Caki2 (cell line): ENCODE measurements at places on chromosomes 13 and 19.

DNA sequence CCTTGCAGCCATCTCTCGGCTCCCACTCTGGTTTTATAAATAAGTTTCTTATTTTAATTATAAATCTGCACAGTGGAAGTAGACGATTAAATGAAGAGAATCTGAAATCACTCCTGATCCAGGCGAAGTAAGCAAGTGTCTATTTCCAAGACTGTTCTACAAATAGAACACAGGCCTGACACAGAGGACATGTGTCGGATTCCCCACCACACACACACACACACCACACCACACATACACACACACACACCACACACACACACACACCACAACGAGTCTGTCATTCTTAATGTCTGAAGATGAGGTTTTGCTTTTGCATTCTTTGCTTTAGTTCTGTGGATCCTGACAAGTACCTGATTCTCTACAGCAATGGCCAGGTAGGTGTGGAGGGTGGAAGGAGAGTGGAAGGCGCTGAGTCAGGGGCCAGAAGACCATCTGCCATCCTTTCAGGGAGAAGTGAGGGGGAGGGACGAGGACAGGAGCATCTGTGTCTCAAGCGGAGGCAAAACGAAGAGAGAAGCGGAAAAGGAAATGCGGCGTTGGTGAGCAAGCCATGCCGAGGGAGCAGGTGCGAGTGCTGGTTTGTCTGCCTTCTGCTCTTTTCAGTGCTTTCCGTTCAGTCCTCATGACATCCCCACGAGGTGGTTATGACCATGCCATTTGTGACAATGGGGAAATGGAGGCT is 110.2 kb downstream of the TEX26 start:
- no peak for DNase-seq

DNA sequence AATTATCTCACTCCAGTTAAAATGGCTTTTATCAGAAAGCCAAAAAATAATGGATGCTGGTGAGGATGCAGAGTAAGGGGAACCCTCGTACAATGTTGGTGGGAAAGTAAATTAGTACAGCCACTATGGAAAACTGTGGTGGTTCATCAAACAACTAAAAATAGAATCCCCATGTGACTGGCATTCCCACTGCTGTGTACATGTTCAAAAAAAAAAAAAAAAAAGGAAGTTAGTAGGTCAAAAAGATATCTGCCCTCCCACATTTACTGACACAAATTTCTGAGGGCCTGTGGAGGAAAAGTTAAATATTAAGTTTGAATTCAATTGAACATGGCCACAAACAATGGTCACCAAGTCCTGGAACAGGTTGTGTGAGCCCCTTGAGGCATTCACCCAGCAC is 9.8 kb upstream of the ZSCAN5A start:
- no peak for DNase-seq

DNA sequence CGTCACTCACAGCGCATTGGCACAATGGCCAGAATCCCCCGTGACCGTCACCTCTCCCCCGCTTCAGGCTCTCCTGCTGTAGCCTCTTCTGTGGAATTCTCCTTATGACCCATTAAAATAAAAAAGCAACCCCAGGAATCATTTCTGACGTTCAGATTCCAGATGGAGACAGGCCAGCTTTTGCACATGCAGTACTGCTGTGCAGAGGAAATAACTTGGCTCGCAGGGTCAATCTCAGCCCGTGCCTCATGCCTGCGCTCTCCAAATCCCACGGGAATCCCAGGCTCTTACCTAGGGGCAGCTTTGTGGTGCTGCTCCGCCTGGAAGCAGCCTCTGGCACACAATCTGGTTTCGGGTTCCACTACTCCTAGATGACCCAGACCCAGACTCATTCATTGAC is 32.7 kb upstream of the SOX1 start:
- DNase-seq = no peak

DNA sequence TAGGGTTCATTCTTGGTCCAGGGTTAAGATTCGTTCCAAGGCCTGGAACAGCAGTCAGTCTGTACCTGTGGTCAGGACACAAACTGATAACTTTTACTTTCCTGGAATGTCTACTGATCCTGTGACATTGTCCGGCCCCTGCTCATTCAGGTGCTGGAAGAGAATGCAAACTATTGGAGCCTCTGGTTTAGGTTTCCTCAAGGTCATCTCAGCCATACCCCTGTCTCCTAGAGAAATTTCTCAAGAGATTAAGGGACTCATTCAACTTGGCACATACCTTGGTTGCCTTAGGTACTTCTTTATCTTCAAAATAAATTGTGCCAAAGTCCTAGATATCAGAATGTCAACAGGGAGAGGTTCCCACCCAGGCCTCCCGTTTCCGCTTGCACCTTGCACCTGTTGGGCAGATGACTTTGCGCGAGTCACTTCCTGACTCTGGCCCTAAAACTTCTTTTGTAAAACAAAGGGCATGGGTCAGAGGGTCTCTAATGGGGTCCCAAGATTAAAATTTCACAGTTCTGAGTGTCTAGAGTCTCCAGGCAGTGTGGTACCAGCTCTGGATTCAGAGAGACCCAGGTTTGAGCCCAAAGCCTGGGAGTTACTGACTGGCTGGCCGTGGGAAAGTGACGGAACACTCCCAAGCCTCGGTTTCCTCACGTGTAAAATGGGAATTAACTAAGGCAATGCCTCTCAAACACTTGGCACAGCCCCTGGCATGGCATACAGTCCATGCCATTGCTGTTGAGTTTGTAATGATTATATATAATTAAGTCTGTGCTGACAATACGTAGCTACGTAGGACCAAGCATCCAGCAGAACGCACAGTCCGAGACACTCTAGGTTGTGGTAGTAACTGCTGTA is 25.8 kb upstream of the CYP2S1 start:
- DNase-seq = no peak

DNA sequence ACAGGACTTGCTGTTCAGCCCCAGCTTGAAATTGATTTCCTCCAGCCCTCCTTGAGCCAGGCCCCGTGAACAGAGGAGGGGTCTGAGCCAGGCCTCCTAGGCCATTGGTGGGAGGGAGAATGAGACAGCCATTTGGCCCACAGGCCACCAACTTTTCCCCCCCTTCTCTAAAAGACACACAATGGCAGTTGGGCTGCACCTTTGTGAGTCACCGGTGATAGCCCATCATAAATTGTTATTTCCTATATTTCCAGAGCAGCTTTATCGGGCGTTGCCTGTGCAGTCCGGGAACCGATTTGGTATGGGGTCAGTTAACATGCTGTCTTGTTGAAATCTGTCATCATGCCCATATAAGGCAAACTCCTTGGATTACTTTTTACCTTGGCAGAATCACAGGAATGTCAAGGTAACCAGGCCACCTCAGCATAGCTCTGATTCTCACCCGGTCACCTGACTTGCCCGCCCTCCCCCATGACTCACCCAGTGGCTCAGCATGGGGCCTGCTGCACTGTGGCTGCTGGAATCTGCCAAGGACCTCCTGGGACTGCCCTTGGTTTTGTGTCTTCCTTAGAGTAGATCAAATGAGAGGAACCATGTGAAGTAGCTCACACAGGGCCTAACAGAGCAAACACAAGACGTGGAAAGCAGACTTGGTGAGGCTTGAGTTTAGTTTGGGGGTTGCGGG is 36.1 kb downstream of the ACTN4 start:
- peak; percentile 100 for DNase-seq

DNA sequence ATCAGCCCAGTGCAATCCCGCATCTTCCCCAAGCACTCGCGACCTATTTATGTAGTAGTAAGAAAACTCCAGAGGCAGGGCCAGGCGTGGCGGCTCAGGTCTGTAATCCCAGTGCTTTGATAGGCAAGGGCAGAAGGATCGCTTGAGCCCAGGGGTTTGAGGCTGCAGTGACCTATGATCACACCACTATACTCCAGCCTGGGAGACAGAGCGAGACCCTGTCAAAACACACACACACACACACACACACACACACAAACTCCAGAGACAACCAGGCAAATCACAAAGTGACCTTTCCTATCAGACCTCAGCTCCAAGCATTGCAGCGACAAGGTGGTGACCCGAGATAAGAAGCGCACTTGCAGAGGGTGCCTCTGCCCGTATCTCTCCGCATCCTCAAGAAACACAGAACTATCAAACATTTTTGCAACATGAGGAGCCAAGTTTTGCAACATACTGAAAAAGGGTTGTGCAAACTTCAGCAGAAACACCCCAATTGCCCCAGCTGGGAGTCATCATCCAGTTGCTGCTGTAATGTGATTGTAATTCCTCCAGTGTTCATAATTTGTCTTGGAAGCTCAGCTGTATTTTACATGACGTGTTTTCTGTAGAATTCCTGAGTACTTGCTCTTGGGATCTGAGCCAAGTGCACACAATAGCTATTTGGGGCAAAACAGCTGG is 8.7 kb upstream of the KLF2 start:
- DNase-seq = no peak

DNA sequence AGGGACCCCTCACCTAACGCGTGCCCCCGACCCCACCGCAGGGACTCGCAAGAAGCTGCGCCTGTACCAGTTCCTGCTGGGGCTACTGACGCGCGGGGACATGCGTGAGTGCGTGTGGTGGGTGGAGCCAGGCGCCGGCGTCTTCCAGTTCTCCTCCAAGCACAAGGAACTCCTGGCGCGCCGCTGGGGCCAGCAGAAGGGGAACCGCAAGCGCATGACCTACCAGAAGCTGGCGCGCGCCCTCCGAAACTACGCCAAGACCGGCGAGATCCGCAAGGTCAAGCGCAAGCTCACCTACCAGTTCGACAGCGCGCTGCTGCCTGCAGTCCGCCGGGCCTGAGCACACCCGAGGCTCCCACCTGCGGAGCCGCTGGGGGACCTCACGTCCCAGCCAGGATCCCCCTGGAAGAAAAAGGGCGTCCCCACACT is 4.7 kb upstream of the MYBPC2 start:
- peak; percentile 82 for DNase-seq

DNA sequence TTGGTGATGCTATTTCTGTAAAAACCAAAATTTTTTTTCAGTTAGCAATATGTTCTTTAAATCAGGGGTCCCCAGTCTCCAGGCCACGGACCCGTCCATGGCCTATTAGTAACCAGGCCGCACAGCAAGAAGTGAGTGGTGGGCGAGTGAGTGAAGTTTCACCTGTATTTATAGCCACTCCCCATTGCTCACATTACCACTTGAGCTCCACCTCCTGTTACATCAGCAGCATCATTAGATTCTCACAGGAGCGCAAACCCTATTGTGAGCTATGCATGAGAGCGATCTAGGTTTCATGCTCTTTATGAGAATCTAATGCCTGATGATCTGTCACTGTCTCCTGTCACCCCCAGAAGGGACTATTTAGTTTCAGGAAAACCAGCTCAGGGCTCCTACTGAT is 58.9 kb upstream of the SLC7A1 start:
- no peak for DNase-seq

DNA sequence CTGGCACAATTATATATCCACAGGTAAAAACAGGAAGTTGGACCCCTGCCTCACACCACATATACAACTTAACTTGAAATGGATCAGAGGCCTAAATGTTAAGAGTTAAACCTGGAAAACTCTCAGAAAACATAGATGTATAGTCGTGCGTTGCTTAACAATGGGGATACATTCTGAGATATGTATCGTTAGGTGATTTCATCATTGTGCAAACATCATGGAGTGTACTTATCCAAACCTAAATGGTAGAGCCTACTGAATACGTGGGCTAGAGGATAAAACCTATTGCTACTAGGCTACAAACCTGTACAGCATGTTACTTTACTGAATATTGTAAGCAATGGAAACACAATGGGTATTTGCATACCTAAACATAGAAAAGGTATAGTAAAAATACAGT is 14.8 kb upstream of the CALM3 start:
- DNase-seq = no peak
